Fibroblast of the aortic adventitia (primary cell): ENCODE measurements at places on chromosomes 5 and 9. TPM values are rescaled to one million over a fixed set of nuclear protein-coding genes. Genes with fewer than 3 reads are reported as not detected.

COL15A1 gene
- total RNA-seq: 25.1 and 25.3 TPM in 2 replicates

KIF24 gene
- total RNA-seq: 0.74 and 8.2 TPM in 2 replicates

ZNF300 gene
- 7.5 and 8.1 TPM in 2 replicates for total RNA-seq

DNA sequence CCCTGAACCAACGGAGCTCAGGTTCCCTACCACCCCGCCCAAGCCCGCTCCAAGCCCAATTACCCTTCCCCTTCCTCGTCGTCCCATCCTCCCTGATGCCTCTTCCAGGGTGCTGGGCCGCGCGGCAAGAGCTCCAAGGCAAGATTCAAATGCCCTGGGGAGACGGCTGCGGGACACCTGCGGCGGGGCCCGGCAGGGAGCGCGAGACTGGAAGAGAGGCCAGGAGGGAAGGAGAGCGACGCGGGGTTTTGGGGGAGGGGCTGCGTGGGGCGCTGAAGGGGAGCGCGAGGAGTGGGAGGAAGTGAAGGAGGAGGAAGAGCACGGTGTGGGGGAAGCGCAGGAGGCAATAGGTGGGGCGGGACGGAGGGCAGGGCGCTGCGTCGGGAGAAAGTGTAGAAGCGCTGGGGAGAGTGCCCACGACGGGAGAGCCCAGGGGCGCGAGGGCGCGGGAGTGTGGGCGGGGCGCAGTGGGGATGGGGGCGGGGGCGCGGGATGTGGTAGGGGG lies 975 bp upstream of the NXNL2 start:
- no peak for DNase-seq
